Esophagus squamous epithelium (tissue), 5 donors: ENCODE measurements at places on chromosomes 1 and 21.
A peak's percentile ranks its signal among the peaks of the same experiment; 100 is the strongest.

DNA sequence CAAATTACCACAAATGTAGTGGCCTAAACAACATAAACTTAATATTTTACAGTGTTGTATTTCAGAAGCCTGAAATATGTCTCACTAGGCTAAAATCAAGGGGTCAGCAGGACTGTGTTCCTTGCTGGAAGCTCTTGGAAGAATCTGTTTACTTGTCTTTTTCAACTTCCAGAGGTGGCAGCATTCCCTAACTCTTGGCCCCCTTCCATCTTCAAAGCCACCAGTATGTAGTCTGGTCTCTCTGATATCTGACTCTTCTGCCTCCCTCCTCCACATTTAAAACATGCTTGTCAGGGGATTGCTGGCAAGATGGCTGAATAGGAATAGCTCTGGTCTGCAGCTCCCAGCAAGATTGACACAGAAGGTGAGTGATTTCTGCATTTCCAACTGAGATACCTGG lies 567.5 kb downstream of the PLA2G4A start:
- no peak for DNase-seq

DNA sequence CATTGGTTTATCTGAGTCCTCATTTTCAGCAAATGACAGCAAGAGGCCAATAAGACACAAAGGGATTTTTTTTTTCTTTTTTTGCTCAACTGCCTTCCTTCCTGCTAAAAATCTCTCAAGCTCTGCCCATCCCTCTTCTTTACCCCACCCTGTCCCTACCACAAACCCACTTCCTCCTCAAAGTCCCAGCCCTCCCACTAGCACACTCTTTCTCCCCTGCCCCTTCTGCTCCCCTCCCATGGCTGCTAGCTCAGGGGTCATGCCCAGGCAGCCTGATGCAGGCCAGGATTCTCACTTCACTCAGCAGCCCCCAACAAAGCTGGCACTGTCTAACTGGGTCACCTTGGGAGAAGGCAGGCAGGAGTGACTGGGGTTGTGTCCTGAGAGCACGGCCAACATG lies 28.8 kb upstream of the PPP2R5A start:
- DNase-seq: no peak

DNA sequence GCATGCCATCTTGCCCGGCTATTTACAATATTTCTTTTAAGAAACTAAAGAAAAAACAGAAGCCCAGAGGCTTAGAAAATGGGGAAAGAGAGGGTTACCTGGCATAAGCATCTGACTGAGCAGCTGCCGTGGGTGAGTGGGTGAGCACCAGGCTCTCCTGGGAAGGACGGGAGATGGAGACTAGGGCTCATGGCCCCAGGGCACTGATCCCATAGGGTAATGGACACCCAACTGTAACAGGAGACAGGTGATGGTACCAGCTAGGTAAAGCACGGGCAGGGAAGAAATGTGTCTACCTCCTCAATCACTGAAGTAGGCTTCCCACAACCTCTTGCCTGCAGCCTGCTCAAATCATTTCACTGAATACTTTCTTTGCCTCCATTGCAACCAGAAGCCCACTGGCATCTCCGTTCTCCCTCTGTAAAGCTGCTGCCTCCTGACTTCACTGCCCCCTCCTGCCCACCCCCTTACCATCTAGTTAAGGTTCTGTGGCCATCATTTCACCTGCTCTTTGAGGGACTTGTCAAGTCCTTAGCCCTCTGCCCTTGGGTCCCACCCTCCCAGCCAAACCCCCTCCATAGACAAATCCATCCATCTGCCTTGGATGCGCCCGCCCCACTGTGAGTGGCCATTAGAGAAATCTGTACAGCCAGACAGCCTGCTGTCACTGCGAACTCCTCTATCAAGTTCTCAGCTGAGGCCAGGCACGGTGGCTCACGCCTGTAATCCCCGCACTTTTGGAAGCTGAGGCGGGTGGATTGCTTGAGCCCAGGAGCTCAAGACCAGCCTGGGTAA lies 6.2 kb downstream of the TMEM125 start:
- DNase-seq: no peak

- no peak for DNase-seq
Measured at GRCh38 chr1:186568221-186568620, 107.3 kb upstream of the PDC start.

GRCh38 chr1:184463680-184464079 lies 76.9 kb downstream of the C1orf21 start:
- DNase-seq: no peak

- DNase-seq: no peak
Measured at GRCh38 chr1:167934426-167935215, 1.9 kb upstream of the DCAF6 start.

- DNase-seq: no peak
Measured at GRCh38 chr21:33136847-33137502, 67.0 kb downstream of the OLIG1 start.

- no peak for DNase-seq
Measured at GRCh38 chr21:45217010-45217409, 70.7 kb downstream of the POFUT2 start.

DNA sequence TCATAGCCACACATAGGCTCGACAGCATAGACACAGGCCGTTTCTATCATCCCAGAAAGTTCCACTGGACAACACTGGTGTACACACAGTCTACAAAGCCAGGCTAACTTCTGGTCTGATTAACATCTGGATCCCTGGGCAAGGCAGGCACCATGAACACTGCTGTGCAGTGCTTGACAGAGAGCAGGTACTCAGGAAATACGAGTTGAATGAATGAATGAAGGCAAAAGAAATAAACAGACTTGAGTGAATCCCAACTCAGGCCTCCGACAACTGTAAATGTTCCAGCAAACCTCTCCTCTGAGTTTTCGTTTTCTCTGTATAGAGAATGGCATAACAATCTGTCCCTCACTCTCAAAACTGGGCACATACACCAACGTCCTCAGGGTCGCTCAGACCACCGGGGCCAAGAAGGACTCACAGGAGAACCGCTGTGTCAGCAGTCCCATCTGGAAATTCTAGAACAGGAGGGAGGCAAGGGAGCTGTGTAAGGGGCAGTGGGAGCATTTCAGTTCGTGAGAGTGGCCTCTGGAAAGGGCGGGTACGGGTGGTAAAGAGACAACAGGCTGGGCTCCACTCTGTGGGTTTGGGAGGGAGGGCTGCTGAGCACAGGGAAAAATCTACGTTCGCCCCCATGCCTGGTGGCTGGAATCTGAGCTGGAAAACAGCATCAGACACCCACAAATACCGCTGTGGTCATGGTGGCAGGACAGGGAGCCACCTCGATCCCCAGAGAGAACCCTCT lies 15.1 kb upstream of the ECE1 start:
- DNase-seq: no peak

- no peak for DNase-seq
Measured at GRCh38 chr1:197976368-197976767, 59.2 kb downstream of the LHX9 start.

DNA sequence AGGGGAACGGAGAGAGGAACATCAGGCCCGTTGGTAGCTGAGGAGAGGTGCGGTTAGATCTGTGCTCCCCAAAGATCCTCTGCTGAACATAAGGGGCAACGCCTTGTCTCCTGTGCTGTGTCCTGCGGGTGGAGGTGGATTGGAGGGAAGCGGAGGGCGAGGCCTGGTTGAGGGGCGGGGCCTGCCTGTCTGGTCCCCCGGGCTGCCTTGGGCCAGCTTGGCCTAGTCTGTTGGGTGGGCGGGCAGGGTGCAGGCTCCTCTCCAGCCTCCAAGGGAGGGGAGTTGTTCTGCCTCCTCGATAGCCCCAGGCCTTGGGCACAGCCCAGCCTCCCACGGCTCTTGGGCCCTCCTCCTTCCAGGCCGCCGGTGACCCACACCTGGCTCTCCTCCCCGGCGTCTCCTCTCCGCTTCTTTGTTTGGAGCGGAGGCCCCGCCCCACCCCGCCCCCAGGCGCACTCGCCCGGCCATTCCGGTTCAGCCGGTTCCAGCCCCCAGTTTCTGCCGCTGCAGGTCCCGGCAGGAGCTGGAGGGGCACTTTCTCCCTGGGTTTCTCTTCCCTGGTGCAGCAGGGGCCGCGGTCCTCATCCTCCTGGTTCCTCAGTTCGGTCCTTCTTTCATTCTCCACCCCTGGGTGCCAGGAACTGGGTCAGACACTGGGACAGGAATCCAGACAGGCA lies 19.4 kb downstream of the PTPRF start:
- DNase-seq: no peak

- no peak for DNase-seq
Measured at GRCh38 chr1:199302554-199302953, 663.7 kb downstream of the PTPRC start.

GRCh38 chr1:204435872-204436271 lies 24.3 kb upstream of the PPP1R15B start:
- no peak for DNase-seq

GRCh38 chr1:41122851-41123518 lies 101.5 kb upstream of the SLFNL1 start:
- DNase-seq: no peak

GRCh38 chr1:108503062-108503733 lies 53.1 kb downstream of the NBPF6 start:
- DNase-seq: no peak

DNA sequence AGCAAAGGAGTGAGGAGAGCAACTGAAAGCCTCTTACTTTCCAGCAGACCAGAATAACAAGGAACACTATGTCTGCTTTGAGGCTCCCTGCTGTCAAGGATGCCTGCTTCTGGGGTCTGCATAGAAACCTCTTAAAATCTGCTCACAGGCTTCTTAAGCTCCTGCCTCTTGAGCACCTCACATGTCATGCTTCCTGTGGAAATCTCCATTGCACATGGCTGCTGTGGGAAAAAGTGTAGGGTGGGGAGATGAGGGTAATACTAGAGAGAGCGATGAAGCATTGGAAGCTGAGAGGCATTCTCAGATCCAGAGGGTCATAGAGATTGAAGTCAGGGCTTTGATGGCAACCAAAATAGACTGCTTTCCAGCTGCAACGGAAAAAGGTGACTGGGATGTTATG lies 6.2 kb upstream of the HLX start:
- no peak for DNase-seq

- DNase-seq: no peak
Measured at GRCh38 chr1:156319664-156320063, 18.4 kb downstream of the CCT3 start.

DNA sequence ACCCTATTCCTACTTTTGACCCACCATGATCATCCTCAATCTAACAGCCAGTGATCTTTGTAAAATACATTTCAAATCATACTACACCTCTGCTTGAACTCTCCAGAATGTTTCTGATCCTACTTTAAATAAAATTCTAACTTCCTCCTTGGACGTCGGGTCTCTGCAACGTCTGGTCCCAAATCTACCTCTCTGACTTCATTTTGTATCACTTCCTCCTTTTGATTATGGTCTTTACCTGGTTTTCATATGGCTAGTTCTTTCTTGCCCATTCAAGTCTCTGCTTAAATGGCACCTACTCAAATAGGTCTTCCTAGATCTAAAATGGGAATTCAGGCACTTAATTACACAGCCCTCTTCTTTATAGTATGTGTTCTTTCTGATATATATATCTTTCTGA lies 18.2 kb downstream of the PLPPR4 start:
- DNase-seq: no peak

DNA sequence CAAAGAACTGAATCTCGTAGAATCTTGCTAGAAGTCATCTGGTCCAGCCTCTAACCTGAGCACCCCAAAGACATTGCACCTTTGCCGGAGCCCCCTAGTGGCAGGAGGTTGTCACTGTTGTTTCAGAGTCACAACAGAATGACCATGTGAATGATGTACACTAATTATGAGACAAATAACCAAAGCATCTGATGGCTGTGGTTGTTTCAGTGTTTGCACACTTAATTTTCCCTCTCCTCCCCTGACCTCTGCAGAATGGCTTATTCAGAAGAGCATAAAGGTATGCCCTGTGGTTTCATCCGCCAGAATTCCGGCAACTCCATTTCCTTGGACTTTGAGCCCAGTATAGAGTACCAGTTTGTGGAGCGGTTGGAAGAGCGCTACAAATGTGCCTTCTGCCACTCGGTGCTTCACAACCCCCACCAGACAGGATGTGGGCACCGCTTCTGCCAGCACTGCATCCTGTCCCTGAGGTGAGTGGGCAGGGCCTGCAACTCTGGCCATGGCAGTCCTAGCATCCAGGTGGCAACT lies 26.4 kb downstream of the TRAF5 start:
- peak; percentile 2 for DNase-seq

DNA sequence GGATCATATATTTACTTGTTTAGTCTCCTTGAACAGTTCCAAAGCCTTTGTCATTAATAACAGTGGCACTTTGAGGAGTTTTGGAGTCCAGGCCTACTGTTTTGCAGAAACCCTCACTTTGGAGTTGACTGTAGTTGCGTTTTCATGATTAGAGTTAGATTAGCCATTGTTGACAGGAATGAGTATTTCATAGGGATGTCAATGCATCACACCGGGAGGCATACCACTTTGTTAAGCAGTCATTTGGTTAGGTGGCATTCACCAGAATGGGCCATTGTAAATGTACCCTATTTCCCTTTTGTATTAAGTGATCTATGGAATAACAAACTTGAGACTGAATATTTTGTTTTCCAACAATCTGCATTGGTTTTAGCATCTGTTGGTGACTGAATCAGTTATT lies 11.8 kb downstream of the MRPS6 start:
- no peak for DNase-seq

DNA sequence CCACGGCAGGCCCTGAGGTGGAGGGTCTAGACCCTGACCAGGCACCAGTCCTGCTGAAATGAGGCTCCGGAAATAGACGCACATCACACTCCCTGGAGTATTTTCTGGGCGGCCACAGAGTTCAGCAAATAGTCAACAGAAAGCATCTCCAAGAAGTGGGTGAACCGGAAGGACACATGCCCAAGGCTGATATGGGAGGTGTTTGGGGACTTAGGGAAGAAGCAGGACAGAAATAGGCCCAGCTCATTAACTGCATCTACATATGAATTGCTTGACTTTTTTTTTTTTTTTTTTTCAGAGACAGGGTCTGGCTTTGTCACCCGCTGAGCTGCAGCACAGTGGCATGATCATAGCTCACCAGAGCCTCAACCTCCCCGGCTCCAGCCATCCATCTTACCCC lies 36.5 kb upstream of the GPR157 start:
- no peak for DNase-seq

DNA sequence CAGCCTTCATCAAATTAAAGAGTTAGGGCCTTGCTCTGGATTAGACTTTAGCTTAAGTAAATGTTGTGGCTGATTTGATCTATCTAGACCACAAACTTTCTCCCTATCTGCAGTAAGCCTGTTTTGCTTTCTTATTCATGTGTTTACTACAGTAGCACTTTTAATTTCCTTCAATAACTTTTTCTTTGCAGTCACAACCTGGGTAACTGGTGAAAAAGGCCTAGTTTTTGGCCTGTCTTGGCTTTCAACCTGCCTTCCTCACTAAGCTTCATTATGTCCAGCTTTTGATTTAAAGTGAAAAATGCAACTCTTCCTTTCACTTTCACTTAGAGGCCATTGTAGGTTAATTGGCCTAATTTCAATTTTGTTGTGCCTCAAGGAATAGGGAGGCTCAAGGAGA lies 12.5 kb upstream of the LPGAT1 start:
- no peak for DNase-seq

- DNase-seq: no peak
Measured at GRCh38 chr1:242546849-242547729, 22.6 kb upstream of the PLD5 start.

- no peak for DNase-seq
Measured at GRCh38 chr1:36440044-36440443, 10.2 kb downstream of the OSCP1 start.
